Stimulated activated CD4-positive, alpha-beta T cell treated with anti-CD3 and anti-CD28 coated beads, Interleukin-1b, Interleukin-23, amount 100 ng/mL, for 1 hour (primary cell): ENCODE measurements at places on chromosomes 3 and 15.

GRCh38 chr3:41679374-41679773 is 282.5 kb downstream of the ULK4 start:
- DNase-seq: no peak

DNA sequence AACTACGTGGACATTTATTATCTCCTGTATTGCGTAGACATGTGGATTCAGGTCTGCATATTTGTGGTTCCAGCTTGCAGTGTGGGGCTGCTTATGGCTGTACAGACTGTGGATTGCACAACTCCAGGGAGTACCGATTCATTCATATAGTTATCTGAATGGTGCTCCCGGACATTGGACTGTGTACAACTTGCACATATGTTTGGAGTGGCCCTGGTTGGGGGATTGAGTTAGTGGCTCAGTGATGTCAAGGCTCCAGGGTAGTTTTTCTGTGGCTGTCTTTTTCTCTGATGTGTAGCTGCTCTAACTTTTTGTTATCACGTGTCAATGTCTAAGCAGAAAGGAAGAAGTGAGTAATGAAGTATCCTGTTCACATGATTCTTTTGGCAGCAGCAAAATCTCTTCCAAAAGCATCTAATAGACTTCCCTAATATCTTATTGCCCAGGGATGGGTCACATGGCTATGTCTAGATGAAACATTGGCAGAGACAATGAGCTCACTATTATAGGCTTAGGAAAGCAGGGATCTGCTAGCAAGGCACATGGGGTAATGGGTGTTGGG is 15.8 kb downstream of the ST3GAL6 start:
- DNase-seq: no peak

GRCh38 chr3:152083135-152083534 is 185.6 kb upstream of the MBNL1 start:
- no peak for DNase-seq

DNA sequence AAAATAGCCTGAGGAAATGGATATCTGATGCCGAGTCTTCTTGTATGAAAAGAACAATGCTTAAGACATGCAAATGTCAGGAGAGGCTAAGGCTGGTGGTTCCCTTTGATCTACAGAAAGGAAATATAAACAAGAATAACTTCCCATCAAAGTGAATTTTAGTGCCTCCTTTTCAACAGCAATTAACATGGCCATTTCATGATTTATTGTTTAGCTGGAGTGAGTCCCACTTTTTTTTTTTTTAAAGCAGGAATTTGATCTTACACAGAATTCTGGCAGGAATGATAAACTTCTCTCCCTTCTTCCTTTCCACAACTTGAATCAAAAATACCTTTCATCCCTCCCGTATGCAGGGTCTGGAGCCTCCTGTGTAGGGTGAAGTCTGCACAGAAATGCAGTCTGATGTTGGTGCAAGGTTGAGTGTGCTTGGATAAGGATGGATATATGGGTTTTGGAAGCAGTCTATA is 287.0 kb downstream of the MEX3B start:
- DNase-seq: no peak

DNA sequence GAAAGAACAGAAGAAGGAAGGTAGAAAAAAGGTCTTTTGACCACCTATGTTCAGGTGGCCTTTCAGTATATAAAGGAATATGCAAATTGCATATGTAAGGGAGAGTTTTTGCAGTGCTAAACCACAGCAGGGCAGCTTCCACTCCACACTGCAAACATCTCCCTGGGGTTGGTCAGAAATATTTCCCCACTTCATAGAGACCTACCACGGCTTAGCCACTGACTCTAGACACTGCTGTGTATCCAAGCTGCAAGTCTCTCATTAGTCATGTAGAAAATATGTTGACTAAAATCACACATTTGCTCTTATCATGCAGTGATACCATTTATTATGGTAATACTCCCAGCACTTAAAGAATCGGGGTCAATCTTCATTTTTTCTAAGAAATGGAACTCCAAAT is 214.9 kb upstream of the NR2F2 start:
- DNase-seq: no peak

GRCh38 chr3:14842277-14842676 is 23.5 kb downstream of the FGD5 start:
- no peak for DNase-seq

DNA sequence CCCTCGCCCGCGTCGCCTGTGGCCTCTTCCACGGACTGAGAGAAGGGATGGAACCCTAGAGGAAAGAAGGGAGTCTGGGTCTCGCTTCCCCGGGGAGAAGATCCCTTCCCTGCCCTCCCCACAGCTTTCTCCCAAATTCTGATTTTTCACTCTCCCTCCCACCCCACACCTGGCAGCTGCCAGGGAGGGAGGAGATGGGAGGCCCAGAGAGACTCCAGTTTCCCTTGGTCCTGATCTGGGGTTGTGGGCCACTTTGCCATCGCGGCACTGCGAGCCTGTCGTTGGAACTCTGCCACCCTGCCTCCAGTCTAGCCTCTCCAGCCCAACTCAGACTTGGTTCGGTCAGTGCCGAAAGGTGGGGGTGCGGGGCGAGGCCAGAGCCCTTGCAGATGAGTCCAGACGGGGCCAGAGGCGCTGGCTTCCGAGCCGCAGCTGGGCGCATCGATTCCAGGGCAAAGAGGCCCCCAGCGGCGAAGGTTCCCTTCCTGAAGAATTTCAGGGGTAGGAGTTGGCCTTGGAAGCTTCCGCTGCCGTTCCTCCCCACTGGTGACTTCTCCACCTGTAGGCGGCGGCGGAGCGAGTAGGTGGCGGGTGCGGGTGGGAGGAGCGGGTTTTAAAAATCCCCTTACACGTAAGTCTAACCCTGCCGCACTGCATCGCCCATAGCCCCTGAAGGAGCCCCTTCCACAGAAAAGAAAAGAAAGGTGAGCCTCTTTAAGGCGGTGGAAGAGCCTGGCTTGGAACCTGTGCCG is 5.2 kb downstream of the WNT5A start:
- no peak for DNase-seq

DNA sequence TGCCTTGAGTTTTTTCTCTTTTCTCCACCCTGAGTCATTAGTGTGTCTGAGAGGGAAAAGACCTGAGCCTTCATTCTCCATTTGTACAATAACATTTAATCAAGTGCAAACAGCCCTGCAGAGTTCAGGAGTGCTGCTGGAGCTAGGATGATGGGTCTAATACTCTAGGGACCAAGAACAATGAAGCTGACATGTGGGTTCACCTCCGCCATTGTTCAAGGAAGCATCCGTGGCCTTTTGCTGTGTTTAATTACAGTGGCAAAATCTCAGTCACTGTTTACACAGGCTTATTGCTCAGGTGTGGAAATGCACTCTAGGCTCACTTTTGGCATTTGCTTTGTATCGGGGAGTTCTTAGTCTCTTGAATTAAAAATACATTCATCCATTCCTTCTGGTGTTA is 259.6 kb downstream of the LRTM1 start:
- DNase-seq: no peak

GRCh38 chr3:142273501-142273900 is 48.1 kb upstream of the GK5 start:
- no peak for DNase-seq

DNA sequence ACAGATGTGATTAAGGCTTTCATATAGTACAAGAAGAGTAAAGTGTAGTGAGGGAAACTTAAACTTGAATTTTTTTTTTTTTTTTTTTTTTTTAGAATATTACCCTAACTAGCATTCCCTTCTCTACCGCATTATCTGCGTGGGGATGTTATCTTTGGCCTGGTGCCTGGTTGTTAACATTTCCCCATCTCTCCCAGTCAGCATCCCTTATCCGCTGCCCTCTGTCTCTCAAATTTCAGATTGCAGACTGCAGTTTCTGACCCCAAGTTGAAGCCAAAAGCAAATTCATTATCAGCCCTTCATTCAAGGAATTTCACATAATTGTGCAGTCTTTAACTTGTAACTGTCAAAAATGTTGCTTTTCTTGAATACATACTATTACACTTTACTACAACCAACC is 353.0 kb downstream of the PLOD2 start:
- DNase-seq: no peak

GRCh38 chr3:89606151-89606550 is 498.7 kb downstream of the EPHA3 start:
- no peak for DNase-seq

- no peak for DNase-seq
Observed at GRCh38 chr3:128823008-128823407, 56.4 kb upstream of the ACAD9 start.

DNA sequence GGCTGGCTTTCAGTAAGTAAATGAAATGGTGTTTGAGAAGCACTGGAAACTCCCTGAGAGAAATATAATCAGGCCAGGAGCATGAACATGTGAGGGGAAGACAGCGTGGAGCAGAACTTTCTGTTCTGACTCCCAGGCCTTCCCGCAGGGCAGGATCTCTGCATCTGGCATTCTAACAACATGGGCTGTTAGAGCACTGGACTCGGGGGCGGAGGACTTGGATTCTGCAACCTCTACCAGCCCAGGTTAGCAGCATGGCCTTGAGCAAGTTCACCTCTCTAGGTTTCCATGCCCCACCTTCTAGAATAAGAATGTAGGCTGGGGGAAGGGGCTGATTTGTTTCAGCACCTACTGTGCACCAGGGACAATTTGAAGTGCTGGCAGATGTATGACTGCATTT is 12.5 kb upstream of the BFSP2 start:
- DNase-seq: no peak

DNA sequence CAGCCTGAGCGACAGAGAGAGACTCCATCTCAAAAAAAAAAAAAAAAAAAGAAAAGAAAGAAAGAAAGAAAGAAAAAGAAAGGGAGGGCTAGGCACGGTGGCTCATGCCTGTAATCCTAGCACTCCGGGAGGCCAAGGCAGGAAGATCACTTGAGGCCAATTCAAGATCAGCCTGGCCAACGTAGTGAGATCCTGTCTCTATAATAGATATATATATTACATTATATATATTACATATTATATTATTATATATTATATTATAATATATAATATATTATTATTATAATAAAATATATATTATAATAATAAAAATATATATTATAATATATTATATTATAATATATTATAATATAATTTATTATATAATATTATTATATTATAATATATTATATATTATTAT is 48.9 kb downstream of the PTPN9 start:
- DNase-seq: no peak

GRCh38 chr3:10192953-10193691 is 28.4 kb downstream of the IRAK2 start:
- DNase-seq: no peak

- no peak for DNase-seq
Observed at GRCh38 chr3:13273604-13274105, 146.5 kb downstream of the NUP210 start.

DNA sequence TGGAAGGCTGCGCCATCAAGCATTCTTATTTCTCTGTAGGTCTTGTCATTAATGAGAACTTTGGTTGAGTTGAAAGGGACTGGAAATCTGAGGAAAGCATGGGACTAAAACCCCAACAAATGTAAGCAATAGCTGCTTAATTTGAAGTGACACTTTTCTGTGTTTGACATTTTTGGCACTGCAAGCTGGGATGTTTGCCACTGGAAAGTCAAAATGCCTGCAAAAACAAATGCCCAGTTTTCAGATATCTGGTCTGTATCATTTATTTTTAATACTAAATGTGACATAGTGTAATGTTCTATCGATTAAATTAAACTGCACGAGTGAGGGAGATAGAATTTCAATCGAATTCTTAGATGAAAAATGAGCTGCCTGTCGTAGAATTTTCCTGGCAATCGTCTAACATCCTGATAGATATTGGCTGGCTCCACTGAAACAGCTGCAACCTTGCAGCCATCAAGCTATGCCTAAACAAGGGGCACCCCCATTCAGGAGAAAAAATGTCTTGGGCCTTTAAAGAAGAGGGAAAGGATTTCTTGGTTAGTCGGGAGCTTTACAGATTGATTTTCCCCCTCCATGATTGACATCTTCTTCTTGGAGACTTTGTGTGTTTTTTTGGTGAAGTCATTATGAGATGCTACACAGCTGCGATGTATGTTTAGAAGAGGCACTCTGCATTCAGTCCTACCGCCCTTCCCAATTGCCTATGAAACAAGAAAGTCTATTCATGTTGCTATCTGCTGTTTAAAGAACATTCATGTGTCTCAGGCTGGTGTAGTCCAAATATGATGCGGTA is 316.7 kb upstream of the TBL1XR1 start:
- no peak for DNase-seq

DNA sequence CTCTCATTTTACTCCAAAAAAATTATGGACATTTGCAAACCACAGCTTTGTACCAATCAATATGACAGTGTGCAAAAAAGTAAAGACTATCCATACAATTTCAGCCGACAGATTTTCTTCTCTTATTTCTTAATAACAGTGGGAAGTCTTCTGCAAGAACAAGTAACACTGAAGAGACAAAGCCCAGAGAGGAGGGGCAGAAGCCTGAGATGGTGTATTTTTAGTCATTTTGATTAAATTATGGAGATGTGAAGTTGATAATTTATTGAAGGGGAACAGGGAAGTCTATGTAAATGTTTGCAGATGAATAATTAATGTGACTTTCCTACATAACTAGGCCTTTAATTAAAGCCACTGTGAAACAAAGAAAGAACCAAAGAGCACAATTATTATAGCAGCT is 45.7 kb upstream of the IGSF11 start:
- DNase-seq: no peak

GRCh38 chr3:101896083-101896757 is 46.9 kb downstream of the NFKBIZ start:
- DNase-seq: no peak

- peak; percentile 36 for DNase-seq
Observed at GRCh38 chr3:196219194-196219969, 3.0 kb downstream of the SLC51A start.

DNA sequence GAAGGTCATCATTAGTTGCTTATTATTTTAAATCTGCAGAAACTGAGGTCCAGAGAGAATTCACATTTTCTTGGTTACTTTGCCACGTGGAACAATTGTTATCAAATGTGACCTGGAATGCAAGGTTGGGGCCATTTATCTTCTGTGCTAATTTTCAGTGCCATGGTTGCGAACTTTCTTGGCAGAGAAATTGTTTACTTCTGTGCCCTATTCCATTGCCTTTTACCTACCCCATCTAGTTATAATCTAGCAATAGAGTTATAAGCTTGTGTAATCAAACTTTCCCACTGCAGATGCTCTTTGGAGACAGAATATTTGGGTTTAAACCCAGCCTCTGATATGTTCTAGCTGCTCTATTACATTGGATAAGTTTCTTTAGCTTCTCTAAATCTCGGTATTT is 242.9 kb downstream of the LPP start:
- no peak for DNase-seq

DNA sequence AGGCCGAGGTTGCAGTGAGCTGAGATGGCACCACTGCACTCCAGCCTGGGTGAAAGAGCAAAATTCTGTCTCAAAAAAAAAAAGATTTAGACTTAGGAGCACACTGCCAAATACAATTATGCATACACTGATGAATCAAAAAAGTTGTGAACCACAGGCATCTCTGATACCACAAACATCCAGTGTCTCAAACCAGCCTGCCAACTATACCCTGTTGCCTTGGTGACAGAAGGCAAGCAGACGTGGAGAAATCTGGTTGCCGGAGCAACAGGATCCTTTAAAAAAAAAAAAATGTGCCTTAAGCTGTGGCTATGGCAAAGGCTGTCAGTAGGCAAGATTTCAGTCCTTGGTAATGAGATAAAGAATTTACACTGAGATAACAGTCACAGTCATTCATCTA is 202.3 kb downstream of the NEK10 start:
- no peak for DNase-seq

- no peak for DNase-seq
Observed at GRCh38 chr3:126773783-126774182, 69.7 kb downstream of the CHCHD6 start.
